ENCODE measurements at places on chromosomes 12 and 14.

DNA sequence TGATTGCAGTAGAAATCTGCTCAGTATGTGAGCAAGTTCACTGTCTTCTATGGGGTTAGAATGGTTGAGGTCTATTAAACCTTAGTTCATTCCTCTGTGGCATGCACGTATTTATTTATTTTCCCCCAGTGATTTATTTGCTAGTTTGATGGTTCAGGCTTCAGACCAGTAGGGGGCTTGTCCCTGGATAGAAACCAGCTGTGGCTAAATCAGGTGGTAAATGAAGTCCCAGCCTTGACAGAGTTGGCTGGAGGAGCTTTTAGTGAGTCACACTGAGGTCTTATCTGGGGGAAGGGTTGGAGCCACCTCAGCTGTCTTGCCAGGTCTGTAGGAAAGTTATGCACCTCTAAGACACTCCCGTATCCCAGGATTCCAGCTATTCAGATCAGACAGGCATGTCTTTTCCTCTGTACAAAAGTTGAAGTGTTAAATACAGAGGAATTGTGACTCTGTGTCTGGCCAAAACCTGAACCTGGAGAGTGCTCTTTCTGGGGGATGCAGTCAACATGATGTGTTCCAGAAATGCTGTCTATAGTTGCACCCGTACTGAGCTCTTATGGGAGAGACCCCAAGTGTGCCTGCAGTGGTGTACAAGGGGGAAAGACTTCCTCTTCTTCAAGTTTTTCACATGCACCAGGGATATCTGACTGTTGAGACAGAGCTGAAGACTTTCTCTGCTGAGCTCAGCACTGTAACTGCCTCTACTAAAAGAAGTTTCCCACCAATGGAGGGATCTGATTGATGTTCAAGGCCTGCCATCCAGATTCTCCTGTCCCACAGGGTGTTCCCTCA lies 1322.1 kb downstream of the TMEM121 start:
- no peak for DNase-seq

DNA sequence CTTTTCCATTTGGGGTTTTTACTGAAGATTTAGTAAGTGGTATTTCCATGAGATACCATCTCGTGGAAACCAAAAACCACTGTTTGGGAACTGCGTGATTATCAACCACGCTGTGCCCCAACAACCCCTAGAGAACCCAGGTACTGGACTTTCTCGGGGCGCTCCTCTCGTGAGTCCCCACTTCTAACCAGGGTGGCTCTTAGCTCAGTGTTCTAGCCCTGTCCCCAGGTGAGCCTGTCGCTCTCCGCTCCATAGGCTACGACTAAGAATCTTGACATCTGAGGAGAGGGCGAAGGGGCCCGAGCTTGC lies 686 bp downstream of the MCRS1 start:
- DNase-seq = no peak

DNA sequence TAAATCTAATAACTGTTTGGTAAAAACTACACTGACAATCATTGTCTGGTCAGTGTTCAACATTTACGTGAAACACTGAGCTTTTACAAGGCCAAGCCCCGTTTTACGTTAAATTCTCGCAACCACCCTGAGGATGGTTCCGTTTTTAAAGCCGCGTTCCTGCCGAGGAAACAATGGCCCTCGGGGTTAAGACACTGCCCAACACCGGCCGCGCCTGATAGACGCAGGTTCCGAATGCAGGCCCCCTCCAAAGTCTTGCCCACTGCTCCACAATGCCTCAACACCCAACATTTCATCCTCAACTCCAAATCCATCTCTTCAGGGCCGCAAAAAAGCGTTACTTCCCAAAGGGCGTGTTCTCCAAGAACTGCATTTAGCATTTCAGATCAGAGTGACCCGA lies 953 bp upstream of the SNRPF start:
- no peak for DNase-seq

- peak; percentile 30 for DNase-seq
Measured at GRCh38 chr12:120013659-120014380, 24.8 kb downstream of the BICDL1 start.

- no peak for DNase-seq
Measured at GRCh38 chr12:132341318-132342050, 12.1 kb upstream of the GALNT9 start.

- DNase-seq = no peak
Measured at GRCh38 chr12:84502180-84502860, 410.3 kb downstream of the SLC6A15 start.

- no peak for DNase-seq
Measured at GRCh38 chr12:98530068-98530467, 14.7 kb downstream of the TMPO start.

DNA sequence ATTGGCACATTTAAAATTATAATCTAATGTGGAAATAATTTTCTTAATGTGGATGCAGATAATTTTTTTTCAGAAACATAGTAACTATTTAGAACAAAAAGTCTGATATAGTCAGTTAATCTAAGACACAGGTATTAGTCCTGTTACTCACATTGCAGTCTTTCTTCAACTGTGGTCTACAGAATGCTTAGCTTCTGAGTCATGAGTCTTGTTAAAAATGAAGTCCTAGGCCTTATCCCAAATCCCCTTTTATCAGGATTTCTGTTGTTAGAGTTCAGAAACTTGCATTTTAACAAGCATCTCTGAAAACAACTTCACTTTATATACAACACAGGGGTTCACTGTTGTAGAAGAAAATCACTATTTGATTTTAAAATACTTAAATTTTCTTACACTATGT lies 112.2 kb downstream of the SLC16A7 start:
- DNase-seq = peak; percentile 75

- DNase-seq = peak; percentile 26
Measured at GRCh38 chr14:44530475-44530874, 23.4 kb upstream of the FSCB start.

- DNase-seq = peak; percentile 41
Measured at GRCh38 chr14:68637106-68638021, 155.5 kb downstream of the ZFP36L1 start.

- DNase-seq = no peak
Measured at GRCh38 chr14:98227000-98227726, 1044.8 kb downstream of the BCL11B start.

DNA sequence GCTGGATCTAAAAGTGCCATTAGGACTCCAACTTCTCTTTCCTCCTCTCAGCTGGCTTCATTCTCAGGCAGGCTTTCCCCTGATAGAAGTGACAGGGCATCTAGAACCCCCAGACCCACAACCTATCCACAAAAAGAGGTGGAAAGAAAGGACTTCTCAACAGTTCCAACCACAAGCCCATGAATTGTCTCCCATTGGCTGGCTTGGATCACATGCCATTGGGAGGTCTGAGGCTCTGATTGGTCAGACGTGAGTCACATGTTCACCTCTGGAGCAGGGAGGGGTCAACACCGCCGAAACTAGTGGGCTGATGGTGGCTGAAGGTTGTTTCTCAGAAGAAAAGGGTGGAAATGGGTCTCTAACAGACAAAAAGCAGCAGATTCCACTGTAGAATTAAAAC lies 47.2 kb downstream of the DRAM1 start:
- DNase-seq = peak; percentile 52

GRCh38 chr14:94539181-94539580 lies 22.1 kb upstream of the SERPINA4 start:
- no peak for DNase-seq

GRCh38 chr12:15584366-15585041 lies 204.7 kb downstream of the EPS8 start:
- peak; percentile 65 for DNase-seq

DNA sequence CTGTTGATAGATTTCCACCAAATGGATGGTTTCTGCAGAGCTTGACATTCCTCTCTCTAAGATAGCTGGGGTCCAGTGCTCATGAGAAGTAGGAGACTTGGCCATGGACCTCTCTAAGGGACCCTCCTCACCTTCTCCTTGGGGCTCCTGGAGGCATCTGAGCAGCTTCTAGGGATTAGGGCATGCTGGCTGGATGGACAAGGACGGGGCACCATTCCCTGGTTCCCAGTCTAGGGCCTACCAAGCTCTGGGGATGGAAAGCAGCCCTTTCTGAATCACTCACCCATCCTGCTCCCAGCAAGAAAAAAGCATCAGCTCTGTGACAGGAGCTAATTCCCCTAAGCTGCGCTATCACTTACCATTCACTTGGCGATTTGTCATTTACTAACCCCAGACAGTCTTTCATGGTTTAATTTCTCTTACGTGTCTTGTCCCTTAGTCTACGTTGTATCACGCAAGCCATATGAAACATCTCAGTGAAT lies 39.5 kb downstream of the VWF start:
- DNase-seq = no peak

GRCh38 chr12:89893972-89894706 lies 185.5 kb upstream of the ATP2B1 start:
- DNase-seq = peak; percentile 57

- DNase-seq = peak; percentile 46
Measured at GRCh38 chr12:26790645-26790994, 42.4 kb downstream of the ITPR2 start.
